ENCODE measurements at places on chromosomes 3 and 15. TPM values are rescaled to one million over a fixed set of nuclear protein-coding genes. Genes with fewer than 3 reads are reported as not detected.

GRCh38 chr15:96462768-96463750, 132.6 kb downstream of the NR2F2 start:
- no peak for DNase-seq

GRCh38 chr15:84914909-84915605, 30.6 kb downstream of the SLC28A1 start:
- DNase-seq: peak; percentile 86

GRCh38 chr3:150911771-150912170, 6.5 kb upstream of the MINDY4B start:
- DNase-seq: no peak

GRCh38 chr3:117297541-117297940, 588.0 kb downstream of the TUSC7 start:
- no peak for DNase-seq

The MAP3K13 gene
- total RNA-seq: 7.6 TPM

The MYO5C gene
- total RNA-seq: 2.3 TPM

DNA sequence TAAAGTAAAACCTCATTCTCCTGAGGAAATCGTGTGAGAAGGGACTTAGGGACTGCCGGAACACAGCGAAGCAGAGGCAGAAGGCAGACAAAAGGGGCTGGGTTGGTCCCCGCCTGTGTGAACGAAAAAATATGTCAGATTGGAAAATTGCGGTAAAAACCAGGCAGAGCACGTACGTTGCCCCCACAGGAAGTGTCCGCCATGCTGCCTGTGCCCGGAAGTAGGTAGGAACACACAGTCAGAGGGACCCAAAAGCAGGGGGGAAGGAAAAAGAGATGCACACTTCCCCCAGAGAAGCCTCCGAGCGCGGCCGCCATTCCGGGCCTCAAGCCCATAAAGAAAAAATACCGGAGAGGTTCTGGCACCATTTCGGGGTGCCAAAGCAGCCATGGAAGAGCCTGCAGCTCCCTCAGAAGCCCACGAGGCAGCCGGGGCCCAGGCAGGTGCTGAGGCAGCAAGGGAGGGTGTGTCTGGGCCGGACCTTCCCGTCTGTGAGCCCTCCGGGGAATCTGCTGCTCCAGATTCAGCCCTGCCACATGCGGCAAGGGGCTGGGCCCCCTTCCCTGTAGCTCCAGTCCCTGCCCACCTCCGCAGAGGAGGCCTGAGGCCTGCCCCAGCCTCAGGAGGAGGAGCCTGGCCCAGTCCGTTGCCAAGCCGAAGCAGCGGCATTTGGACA, at the start of gene MKRN3:
TSS of gene MKRN3 (plus strand) at position 280 of the 676 bp plus-strand sequence. CDS start at position 389, 109 bp downstream.
- no peak for DNase-seq

The ZNF501 gene
- 4.9 TPM for total RNA-seq

DNA sequence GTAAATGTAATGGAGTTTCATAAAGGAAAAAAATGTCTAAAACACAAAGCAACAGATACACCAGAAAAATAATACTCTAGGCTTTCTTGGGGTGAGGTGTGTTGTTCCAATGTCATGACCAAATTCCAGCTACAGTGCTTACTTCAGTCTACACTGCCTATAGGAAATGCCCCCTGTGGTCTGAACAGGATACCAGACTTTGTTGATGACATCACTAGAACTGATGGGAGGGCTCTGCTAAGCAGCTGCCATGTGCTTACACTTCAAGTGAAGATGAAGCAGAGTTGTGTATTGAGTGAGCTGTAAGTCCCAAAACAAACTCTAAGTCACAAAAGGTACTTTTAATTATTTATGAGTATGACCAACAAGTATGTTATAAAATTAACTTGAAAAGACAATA, 456.1 kb upstream of the IL12A start:
- no peak for DNase-seq

The SPATA12 gene
- total RNA-seq: not detected

- no peak for DNase-seq
Measured at GRCh38 chr15:72110355-72110754, 7.6 kb downstream of the MYO9A start.

DNA sequence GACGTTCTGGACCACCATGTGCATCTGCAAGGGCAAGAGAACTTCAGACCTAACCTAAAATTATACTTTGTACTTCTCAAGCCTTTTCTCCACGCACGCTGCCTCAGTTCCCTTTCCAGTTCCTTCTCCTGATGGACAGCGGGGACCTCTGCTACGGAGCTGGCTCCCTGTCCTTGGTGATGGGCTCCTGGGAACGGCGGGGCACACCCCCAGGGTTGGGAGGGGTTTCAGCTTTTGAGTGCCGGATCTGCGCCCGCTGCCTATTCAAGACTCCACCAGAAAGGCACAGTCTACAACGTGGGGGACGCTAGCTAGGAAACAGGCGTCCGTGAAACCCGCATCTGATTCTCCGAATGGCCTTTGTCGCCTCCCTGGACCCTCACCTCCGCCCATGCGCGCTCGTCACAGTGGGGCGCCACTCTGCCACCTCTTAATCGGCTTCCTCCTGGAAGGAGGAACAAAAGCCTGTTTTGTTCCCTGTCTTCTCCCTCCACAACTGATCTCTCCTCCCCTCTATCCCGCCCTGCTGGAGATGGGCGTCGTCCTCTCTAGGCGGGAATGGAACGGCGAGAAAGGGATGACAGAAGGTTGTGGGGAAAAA, 2.2 kb downstream of the GPR149 start:
- no peak for DNase-seq

DNA sequence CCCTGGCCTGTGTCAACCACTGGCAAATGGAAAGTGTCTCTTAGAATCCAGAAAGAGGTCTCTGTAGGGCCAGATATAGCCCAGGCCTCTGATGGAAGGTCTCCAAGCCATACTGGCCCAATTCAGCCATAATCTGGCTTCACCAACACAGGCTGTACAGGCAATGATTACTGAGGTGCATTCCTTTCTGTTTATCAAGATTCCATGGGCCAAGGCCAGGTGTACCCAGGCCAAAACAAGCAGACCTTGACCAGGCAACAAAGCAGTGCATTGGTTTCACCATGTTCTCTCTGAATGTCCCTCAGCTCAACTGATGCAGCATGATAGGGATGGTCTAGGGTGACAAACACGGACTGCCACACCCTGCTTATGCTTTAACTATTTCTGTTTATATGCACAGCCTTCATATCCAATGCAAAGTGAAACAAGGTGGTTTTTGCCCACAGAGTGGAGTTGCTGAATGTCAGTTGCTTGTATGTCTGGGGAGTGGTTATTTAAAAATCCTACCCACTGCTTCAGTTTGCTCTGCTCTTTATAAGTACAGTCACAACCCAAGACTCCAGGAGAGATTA, 25.2 kb downstream of the CCNL1 start:
- no peak for DNase-seq

DNA sequence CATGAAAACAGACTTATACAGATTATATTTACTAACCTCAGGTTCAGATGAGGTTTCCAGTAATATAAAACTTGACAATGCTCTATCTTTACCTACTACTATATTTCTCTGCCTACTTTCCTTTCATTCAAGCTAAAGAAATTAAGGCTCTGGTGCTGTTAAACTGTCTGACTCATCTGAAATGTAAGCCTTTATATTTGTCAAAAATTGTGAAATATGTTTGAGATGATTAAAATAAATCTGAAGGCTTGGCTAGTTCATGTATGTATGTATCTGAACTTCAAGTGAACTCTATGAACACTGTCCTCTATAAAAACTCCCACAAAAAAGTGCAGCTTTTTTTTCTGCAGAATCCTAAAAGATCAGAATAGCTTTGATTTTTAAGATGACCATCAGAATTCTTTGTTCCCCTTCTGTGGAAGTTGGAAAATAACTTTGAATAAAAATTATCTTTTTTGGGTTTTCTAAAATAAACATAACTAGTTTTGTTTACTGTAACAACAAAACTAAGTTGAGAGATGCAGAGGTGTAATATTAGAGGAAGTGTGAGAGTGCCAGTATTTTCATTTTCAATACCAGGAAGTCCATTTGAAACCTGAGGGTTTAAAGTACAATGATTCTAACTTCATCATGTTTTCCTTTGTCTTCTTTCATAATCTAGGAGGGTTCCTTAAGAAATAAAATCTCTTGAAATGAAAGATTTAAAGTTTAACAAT, 42.2 kb downstream of the ILDR1 start:
- no peak for DNase-seq
